ENCODE measurements at places on chromosomes 12 and 14.

DNA sequence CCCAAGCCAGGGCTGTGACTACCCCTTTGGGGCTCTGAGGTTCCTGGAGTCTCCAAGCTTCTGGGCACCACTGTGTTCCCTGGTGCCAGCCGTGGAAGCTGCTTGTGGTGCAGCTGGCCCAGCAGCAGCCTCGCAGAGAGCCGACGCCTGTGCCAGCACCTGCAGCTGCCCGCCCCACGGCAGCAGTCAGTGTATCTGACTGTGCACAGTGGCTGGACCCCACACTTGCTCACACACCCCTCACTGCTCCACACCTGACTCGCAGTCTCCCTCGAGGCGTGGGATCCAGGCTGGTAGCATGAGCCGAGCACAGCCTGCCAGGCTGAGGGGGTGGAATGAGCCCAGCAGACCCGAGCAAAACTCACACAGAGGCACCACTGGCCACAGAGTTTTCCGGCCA lies 325.2 kb downstream of the PCNX1 start:
- DNase-seq, result no peak

DNA sequence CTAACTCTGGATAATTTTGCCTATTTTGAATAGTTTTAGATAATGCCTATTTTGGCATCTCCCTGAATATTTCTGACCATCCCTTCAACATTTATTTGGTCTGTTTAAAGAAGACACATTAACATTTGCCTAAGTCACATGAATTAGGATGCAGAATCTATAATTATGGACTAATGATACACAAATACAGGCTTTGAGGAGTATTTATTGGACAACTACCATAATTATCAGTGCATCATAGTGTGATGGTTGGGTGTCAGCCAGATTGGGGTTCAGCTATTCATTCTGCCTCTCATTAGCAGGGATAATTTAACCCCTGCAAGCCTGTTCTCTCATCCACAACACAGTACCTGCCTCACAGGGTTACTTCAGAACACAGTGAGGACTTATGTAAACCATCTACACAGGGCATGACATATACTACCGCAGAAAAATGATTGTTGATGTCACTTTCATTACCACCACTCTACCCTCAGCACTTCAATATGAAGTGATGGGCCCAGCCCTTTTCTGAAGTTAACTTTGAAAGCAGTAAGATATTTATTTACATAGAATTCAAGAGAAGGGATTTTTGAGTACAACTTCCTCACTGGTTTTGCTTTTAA lies 14.4 kb downstream of the PRKCH start:
- no peak for DNase-seq

GRCh38 chr12:21118760-21119159 lies 12.2 kb upstream of the SLCO1B1 start:
- DNase-seq, result no peak

- no peak for DNase-seq
These were observed at the start of gene NCOR2 for GRCh38 chr12:124566997-124567672. TSS of gene NCOR2 (minus strand) at chr12:124567612. CDS start at chr12:124495251, 72,361 bp downstream.

- peak; percentile 73 for DNase-seq
These were observed 5.6 kb upstream of the C14orf180 start for GRCh38 chr14:104573930-104574329.

DNA sequence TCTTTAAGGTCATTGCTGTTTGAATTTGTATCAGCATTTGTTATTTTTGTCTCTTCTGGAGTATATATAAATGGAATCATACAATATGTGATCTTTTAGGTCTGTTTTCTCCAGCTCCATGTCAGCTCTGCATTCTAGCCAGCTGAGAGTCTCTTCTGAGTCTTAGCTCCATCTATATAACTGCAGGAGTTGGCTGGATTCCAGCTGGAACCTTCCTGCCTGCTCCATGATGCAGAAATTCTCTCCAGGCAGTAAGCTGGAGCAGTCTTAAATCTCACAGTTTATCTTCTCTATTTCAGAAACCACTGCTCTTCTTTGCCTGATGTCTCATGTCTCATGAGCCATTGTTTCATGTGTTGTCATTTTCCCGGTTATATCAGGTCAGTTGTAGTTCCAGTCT lies 827.6 kb downstream of the NRXN3 start:
- peak; percentile 89 for DNase-seq

- no peak for DNase-seq
These were observed 340.3 kb upstream of the PDE3A start for GRCh38 chr12:20028033-20028432.

GRCh38 chr14:20460458-20461224 lies 593 bp downstream of the PIP4P1 start:
- peak; percentile 47 for DNase-seq

DNA sequence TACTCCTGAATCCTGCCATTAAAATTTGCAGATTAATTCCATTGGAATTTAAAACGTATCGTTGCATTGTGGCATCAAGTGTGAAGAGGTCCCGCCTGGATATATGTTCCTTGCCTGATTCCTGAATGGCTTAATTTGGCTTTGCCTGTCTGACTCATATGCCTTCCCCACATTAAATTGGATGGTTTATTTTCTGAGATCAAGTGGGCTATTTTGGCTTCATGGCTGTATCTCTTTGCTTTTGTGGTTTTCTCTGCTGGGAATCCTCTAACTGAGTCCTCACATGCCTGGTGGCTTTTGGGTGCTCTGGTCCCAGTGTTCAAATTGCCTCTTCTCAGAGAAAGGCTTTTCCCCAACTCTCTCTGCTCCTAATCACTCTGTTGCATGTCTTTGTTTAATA lies 127.9 kb upstream of the DYRK2 start:
- DNase-seq, result no peak

DNA sequence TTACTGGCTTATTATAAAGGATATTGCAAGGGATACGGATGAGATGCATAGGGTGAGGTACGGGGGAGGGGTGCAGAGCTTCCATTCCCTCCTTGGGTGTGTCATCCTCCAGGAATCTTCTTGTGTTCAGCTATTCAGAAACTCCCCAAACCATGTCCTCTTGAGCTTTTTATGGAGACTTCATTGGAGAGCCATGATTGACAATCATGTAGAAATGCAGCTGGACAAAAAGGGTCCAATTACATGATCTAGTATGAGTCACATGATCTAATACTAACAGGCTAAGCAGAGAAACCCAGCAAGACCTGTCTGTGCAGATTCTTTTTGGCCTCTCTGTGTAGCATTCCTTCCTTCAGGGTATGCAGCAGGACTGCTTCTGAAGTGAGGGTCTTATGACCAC lies 23.9 kb upstream of the FLVCR2 start:
- DNase-seq, result peak; percentile 46

DNA sequence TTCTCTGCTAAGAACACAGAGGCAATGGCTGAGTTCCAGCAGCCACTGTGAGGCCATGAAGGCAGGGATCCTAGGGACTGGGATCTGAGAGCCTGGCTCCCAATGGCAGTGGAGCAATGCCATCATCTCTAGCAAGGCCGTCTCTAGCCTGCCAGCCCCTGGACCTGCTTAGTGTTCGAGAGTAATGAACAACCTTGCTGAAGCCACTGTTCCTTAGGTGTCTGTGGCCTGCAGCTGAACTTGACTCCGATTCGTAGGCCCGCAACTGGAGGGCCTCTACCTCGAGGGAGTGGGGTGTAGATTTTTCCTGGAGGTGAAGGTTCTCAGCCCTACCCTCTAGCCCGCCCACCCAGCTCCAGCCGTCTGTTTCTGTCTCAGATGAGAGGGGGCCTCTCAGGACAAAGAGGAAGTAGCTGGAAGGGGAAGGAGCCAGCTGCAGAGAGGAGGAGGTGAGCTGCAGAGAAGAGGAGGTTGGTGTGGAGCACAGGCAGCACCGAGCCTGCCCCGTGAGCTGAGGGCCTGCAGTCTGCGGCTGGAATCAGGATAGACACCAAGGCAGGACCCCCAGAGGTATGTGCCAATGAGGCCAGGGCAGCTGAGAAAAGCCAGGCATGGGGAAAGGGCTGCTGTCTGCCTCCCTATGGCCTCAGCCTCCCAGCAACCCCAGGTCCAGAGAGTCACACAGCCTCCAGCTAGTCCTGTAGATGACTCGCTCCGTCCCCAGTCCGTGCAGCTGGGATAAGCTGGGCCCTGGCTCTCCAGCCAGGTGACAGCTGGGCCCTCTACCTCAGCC lies at the start of gene PLD4:
TSS of gene PLD4 (plus strand) at position 459 of the 793 bp plus-strand sequence. CDS start 2,262 bp downstream, outside the sequence.
- no peak for DNase-seq

DNA sequence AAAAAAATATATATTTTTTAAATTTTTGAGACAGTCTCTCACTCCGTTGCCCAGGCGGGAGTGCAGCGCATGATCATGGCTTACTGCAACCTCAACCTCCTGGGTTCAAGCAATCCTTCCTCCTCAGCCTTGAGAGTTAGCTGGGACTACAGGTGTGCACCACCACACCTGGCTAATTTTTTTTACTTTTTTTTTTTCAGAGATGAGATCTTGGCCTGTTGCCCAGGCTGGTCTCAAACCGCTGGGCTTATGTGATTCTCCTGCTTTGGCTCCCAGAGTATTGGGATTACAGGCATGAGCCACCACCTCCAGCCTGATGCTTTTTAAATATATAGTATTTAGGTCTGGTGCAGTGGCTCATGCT lies 24.5 kb downstream of the MDM2 start:
- no peak for DNase-seq

DNA sequence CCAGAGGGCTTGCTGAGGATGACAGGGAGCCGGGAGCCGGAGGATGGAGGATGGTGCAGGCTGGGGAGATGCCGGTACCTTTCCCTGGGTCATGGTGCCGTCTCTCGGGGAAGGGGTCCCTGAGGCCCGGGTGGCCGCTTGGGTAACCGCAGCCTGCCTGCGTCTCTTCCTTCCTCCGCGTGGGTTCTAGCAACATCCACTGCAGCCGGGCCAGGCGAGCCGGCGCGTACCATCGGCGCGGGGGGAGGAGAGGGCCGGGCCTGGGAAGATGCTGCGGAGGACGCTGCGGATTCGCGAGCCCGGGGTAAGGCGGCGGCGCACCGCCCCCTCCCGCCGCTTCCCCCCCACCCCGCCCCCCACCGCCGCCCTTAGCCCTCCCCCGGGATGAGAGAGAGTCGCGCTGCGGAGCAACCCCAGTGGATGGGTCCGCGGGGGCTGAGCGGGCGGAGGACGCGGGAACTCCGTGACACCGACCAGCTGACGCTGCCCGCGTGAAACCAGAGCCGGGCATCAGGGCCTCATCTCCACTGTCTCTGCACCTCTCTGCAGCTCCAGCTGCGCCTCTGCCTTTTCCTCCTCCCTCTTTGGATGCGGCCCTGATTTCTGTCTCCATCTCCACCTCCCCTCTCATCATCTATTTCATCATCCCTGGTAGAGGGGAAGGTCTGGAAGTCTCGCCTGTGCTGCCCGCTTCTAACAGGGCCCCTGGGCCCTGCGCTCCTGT lies at the start of gene FAIM2:
TSS of gene FAIM2 (minus strand) at position 201 of the 724 bp plus-strand sequence. CDS start at position 93, 108 bp downstream.
- DNase-seq, result peak; percentile 60

- DNase-seq, result no peak
These were observed 259.9 kb upstream of the DDHD1 start for GRCh38 chr14:53412819-53413675.

DNA sequence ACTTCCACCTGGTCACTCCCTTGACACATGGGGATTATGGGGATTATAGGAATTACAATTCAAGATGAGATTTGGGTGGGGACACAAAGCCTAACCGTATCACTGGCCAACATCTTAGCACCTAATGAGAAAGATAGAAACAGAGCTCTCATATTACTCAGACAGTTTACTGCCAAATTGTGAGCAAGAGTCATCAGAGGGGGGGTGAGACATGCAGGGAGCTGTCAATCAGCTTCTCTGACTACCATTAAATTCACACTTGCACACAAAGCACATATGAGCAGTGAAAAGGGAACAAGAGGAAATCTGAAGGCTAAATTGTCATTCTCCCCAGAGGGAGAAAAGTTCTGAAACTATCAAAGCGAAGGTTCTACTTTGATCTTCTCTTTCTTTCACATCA lies 78.1 kb upstream of the GRIN2B start:
- no peak for DNase-seq

- DNase-seq, result no peak
These were observed 7.3 kb downstream of the FKBP11 start for GRCh38 chr12:48917857-48918537.

GRCh38 chr12:53057816-53058500 lies 8.1 kb downstream of the TNS2 start:
- no peak for DNase-seq

DNA sequence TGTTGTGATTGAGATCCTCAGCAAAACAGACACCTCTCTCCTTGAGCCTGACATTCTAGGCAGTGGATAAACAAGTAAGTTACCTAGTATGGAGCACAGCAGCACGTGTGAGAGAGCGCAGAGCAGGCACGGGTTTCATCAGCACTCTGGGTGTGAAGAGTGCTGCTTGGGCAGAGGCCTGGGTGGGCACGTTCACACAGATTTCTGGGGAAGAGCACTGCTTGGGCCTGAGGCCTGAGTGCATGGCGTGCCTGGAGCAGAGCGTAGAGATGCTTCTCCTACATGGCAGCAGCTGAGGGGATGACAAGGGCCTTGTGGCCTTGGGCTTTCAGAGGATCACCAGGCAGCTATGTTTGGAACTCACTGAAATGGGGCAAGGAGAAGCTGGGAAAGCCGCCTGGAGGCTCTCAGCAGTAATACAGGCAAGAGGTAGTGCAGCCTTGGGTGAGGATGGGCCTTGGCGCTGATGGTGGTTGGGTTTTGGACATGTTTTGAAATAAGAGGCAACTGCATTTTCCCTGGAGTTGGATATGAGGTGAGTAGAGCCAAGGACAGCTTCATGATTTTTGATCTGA lies 17.6 kb downstream of the CKB start:
- no peak for DNase-seq

DNA sequence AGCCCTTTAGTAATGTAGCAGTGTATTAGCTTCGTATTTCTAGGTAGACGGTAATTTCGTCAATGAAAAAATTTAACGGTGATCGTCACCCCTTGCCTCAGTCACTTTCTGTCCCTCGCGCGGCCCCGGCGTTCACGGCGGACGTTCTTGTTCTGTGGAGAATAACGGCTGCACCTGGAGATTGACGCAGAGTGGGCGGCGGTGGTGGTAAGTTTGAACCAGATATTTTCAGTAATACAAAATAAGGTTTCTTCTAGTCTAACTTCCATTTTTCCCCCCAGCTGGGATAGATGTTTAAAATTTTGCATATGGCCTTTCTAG lies 341 bp downstream of the ZNF10 start:
- no peak for DNase-seq

GRCh38 chr14:92927349-92928257 lies 4.7 kb downstream of the CHGA start:
- no peak for DNase-seq

DNA sequence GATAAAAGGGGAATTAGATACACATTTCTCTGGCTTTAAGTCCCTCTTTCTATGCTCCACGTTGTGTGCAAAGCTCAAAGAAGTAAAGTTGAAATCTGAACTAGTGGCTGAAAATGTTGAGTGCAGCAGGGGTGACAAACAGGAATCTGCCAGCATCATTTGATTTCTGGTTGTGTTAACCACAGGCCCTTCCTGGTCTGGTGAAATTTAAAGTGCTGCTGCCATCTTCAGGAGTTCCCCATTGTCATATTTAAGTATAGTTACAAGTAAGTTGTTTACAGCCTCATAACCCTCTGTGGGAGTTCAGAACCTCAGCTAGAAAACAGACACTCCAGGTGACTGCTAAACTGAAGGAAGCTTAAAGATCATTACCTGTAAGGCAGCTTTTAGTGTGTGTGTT lies 90.9 kb upstream of the CCDC196 start:
- DNase-seq, result peak; percentile 5

DNA sequence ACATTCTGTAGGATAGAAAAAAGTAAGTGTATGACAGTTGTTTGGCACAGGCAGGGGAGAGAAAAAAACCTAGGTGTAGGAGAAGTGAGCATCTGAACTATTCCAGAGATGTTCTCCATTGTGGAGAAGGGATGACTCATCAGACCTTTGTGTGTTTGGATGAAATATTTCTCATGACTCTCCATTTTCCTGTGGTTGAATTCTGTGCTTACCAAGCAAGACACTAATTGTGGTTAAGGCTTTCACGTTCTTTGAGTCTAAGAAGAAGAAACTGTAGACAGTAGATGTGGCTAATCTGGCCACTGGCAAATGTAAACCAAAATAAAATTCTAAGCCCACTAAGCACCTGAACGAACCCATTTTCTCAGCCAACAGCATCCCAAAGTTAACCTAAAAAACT lies 107.9 kb upstream of the GZMB start:
- no peak for DNase-seq

Measured in lung (tissue), 17 donors.